ENCODE measurements at places on chromosomes 4 and X. TPM values are rescaled to one million over a fixed set of nuclear protein-coding genes. Genes with fewer than 3 reads are reported as not detected.

The CRMP1 gene
- polyA plus RNA-seq, result not detected

The CCDC110 gene
- polyA plus RNA-seq, result not detected

The TNIP3 gene
- not detected for polyA plus RNA-seq

The BTC gene
- polyA plus RNA-seq, result not detected

DNA sequence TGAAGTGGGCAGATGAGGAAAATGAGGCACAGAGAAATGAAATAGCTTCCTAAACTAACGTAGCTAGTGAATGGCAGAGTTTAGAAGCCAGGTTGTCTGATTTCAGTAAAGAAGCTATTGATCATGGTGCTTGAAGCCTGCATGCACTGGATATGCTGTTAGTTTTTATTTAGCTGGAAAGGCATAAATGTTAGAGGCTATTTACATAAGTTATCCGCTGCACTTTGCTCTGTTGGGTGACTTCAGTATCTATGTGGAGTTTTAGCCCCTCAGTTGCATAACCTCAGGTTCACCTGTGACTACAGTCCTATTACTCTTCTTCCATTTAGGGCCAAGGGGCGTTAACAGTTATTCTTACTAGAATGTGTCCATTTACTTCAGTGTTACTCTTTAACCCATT lies 522.4 kb upstream of the RPS6KA3 start:
- DNase-seq, result no peak

GRCh38 chr4:4542774-4543485 lies 1.1 kb upstream of the STX18 start:
- no peak for DNase-seq

DNA sequence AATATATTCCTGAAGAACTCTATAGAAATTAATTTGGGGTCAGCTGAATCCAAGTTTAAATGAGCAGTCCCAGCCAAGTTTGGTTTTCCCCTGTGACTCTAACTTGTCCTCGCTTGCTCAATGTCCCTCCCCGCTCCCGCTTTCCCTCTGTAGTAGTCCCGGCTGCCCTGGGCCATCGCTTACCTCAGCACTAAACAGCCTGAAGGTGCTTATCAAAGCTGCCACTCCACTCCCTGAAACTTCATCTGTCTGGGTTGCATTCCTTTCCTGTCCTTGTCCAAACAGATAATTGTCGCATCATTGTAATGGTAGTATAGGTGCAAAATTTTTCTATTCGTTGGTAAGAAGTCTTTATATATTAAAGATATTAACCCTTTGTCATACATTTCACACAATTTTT lies 12.8 kb downstream of the SLC25A43 start:
- DNase-seq, result peak; percentile 55

- DNase-seq, result no peak
Measured at GRCh38 chr4:40812386-40812785, 62.6 kb downstream of the NSUN7 start.

GRCh38 chr4:188728359-188728758 lies 589.1 kb downstream of the TRIML1 start:
- DNase-seq, result no peak

DNA sequence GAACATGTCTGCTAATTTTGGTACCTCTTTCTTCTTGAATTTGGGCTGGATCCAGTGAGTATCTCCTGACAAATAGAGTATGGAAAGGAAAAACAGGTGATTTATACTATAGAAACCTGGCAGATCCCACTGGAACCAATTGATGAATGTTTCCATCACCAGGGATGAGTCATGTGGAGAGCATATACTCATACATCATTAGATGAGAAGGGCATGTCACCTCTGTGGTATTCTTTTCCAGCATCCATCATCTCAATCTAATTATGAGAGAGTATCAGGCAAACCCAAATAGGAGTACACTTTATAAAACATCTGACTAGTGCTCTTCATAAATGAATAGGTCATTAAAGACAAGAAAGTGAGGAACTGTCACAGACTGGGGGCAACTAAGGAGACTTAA lies 90.7 kb downstream of the CLDN22 start:
- no peak for DNase-seq

DNA sequence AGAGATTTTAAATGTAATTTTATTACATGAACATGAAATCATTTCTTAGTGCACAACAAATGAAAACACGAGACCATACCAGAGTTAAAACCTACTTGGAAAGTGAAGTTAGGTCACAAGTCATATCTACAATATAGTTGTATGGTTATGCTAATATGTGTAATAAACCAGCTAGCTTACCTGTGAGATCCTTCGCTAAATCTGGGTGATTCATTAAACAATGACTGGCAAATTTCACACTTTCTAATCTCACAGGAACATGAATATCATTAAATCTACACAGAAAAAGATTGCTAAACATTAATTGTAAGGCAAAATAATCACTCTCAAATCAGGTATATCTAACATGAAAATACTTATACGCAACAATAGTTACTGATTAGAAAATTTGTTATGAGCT lies 67.6 kb downstream of the PDS5A start:
- DNase-seq, result no peak

DNA sequence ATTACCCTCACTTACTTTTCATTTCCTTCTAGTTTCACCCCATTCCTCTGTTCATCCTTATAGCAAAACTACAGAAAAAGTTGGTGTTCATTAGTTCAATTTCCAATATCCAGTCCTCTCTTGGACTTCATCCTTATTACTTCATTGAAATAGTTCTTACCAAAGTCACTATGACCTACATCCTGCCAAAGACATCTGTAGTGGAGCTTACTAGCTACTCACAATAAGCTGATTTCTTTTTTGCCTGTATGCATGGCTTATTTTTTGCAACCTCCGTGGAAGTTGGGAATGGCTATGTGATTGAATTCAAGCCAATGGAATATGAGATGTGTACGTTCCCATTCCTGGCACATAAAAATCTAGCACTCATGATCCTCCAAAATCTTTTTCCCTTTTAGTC lies 4.6 kb upstream of the CDKL2 start:
- DNase-seq, result no peak

DNA sequence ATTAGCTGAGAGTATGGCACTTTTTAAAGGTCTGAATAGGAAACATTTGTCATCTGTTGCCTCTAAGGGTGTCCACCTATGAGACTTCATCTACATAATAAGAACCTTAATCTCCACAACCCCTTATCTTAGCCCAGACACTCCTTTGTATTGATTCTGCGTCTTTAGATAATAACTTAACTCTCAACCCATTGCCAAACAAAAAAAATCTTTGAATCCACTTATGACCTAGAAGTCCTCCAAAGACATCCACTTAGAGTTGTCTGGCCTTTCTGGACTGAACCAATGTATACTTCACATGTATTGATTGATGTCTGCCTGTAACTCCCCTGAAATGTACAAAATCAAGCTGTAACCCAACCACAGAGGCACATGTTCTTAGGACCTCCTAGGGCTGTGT lies 66.0 kb upstream of the CHRNA9 start:
- DNase-seq, result no peak

GRCh38 chr4:94813221-94813620 lies 55.5 kb downstream of the BMPR1B start:
- no peak for DNase-seq

DNA sequence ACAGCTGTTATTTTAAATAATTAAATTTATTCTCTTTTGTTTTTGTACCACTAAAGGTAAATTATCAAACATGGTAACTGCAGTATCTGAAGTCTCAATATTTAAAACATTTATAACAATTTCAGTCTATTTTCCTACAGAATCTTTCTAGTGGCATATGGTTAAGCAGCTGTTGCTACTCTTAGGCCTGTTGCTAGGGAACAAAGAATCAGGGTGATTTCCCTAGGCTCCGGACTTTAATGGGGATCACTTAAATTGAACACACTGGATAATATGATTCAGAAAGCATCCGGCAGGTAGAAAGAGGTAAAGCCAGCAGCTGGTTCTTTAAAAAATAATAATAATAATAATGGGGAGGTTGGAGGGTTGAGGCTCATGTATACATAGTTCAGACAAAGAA lies 17.6 kb downstream of the FBXO8 start:
- no peak for DNase-seq

DNA sequence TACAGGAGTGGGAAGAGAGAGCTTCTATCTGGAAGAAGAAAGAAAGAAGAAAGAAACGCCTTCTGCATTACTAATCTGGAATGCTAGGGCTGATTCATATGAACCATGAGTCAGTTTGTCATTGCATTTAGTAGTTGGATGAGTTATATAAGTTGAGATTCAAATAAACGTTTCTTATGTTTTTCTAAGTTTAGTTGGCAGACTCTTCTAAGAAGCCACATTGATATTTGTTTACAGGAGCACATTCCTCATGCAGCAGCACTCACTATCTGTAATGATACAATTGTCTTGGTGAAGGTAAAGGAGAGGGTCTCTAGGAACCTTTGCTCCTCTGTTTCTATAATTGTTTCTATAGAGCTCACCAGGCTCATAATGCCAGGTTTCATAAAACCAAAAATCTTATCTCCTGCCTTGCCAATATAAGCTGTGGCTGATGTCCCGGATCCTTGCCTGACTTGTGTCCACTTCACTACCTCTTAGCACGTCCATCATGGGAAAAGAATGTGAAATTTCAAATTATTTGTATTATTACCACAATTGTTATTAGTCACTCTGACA lies 39.5 kb downstream of the HOPX start:
- no peak for DNase-seq

DNA sequence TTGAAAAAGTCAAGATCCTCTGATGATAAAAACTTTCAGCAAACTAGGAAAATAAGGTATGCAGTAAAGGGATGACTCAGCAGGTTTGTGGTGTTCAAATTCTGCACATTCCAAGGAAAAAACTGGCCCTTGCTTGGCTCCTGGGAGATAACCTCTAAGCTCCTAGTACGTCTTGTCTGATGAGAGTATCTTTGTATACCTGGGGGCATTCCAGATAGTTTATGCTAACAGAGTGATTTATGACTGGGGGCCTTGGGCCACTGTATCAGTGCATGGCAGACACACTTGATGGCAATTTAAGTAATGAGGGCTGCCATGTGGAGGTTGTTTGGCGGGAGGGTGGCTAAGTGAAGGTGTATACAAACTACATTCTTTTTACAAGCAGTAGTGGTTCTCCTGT lies 56.9 kb downstream of the NSG1 start:
- peak; percentile 70 for DNase-seq

DNA sequence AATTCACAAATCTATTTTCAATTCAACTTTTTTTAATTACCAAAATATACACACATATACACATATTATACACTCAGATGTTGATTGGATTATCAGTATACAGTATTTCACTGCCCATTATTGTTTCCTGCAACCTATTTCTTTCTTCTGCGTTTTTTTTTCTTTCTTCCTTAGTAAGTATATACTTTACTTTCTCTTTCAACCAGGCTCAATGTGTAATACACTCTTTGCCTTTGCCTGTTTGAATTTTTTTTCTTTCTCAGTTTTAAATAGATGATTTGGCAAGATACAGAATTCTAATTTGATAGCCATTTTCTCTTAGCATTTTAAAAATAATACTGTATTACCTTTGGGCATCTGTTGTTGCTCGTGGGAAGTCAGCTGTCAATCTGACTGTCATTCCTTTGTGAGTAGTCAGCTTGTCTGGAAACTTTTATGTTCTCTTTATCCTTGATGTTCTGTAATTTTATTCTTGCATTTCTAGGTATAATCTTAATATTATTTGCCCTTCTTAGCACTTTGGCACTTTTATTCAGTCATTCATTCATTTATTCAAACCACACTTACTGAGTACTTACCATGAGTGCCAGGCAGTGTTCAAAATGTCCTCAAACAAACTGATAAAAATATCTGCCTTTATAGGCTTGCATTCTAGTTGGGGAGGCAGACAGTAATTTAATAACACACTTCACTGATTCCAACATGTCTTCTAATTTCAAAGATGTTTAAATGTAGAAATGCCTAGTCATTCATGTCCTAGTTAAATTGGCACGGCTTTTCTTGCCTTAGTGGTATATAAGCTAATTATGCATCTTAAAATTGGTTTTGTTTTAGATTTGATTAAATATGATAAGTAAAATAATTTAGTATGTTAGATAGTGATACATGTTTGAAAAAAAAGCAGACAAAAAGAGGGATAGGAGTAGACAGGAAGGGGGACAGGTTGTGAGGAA lies 3.7 kb downstream of the USP38 start:
- DNase-seq, result no peak

GRCh38 chr4:183396227-183396637 lies 48.2 kb upstream of the CDKN2AIP start:
- no peak for DNase-seq

DNA sequence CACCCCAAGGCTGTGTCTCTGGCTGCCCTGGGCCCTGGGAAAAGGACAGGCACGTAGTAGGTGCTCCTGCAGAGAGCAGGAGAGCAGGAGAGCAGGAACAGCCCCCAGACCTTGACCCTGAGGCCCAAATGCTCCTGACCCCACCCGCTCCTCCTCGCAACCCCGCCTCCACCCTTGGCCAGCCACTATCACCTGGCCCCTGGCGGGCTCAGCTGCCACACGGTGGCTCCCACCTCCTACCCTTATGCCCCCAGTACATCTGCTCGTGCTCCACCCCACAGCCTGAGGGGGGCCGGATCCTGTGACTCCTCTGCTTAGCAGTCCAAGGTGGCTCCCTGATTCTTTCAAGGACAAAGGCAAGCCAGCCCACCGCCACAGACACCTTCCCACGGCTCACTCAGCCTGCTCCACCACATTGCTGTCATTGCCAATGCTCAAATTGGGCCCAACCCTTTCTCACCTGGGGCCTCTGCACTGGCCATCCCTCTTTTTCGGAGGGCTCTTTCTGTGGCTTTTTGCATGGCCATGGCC lies 5.4 kb upstream of the HAUS7 start:
- DNase-seq, result no peak

DNA sequence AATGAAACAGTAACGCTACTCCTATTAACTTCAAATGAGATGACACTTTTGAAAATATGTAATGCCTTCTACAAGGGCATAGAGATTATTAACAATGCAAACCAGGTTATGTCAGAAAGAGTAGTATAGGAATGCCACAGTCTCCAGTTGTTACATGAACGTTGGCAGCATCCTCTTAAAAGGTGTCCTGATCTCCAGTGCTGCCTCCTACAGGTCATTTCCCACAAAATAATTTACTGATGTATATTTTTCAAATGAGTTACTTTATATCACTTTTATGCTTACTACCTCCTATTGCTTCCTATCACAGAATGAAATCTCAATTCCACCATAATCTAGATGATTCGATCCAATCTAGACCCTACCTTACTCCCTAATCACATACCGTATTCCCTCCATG lies 195.2 kb upstream of the EPHA5 start:
- no peak for DNase-seq

DNA sequence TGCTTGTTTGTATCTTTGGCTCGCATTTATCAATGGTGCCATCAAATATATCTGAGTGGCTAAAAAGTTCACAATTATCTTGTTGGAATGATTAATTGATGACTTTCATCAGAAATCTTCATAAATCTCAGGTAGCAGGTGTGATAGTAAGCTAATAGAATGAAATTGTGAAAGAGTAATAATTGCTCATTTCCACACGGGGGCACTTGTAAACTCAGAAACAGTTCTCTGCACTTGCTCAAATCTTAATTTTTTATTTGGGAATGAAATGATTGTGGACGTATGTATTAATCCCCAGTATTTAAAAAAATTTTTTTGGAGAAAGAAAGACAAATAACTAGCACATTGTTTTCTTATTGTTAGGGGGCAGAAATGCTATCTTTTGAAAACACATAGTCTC lies 132.8 kb downstream of the DTHD1 start:
- no peak for DNase-seq

- DNase-seq, result no peak
Measured at GRCh38 chr4:159363361-159363760, 260.5 kb downstream of the RAPGEF2 start.

All from K562 (cell line).